ENCODE measurements at places on chromosomes 3 and 15. TPM values are rescaled to one million over a fixed set of nuclear protein-coding genes. Genes with fewer than 3 reads are reported as not detected.
A peak's percentile ranks its signal among the peaks of the same experiment; 100 is the strongest.

- no peak for DNase-seq
Measured at GRCh38 chr3:61944726-61945125, 383.4 kb downstream of the PTPRG start.

DNA sequence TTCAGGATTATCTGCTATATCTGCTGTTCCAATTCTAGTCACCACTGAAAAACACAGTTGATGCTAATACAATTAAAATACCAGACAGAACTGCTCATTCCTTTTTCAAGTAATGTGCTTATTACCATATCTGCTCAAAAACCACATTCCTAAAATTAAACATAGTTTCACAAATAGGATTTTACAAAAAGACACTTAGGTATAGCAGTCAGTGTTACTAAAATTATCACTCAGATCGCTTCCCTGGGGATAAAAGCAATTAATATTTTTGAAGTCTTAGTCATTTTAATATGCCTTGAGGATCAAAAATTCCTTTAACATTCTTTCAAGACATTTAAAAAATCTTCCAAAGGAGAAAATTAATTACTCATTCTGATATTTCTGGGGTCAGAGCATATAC is 71.5 kb downstream of the RAD18 start:
- DNase-seq = no peak

GABRR3 gene
- total RNA-seq = not detected

GRCh38 chr3:31288224-31288623 is 244.5 kb upstream of the STT3B start:
- no peak for DNase-seq

DNA sequence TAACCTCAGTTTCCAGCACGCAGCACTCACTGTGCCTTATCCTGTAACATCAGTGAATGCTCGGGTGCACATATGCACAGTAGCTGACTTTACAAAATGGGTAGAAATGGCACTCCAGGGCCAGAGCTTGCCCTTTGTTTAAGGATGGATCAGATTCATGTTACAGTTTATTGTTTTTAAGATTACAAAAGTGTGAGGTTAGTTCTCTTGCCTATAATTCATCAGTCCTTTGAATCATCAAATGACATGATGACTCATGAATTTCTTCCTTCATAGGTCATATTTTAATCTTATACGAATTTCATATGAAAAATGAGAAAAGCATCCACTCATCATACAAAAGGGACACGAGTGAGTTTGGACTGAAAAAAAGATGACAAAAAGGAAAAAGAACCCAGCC is 545.3 kb downstream of the GBE1 start:
- no peak for DNase-seq

CISH gene
- 45.1 TPM for total RNA-seq

EFHB gene
- total RNA-seq = 12.4 TPM

CYP1A1 gene
- 6.1 TPM for total RNA-seq

DNA sequence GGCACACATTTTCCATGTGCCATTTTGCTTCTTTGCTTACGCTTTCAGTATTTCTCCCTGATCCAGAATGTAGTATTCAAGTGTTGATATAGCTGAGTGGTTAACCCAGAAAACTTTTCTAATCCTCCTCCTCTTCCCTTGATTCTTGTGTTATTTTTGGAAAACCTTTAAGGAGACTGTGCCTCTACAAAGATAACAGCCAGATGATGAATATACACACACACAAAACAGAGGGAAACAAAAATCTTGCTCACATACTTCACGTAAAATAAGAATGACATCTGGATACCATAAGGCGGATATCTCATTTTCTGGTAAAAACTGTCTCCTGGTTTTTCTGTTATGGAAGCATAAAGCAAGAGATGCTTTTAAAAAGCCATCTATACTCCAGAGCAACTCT is 295.8 kb upstream of the THBS1 start:
- no peak for DNase-seq

ERICH6 gene
- not detected for total RNA-seq

DNA sequence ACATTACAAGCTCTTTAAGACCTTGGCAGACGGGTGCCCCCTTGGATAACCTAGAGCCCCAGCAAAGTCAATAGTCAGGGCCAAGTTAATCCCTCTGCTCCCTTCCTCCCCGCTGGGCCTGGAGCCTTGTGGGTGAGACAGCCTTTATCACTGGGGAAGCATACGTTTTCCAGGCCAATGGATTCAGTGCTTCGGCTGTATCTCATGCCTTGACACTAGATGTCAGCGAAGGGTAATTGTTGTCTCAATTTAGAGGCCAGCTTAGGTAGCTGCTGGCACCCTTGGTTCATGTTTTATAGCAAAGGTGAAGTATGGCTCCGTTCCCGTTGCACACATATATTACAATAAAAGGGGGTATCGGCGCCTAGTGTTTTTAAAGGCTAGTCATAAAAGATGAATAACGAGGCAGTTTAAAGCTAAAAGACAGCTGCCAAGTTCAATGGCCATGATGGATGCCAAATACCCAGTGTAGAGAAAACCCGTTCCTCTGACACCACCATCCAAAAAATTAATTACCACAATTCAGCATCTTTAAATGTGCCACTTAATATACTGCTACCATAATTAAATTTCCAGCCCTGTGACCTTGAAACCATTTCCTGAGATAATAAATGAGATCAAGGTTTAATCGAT is 52.3 kb upstream of the BNIP2 start:
- DNase-seq = no peak

PDE12 gene
- 32.2 TPM for total RNA-seq

DNA sequence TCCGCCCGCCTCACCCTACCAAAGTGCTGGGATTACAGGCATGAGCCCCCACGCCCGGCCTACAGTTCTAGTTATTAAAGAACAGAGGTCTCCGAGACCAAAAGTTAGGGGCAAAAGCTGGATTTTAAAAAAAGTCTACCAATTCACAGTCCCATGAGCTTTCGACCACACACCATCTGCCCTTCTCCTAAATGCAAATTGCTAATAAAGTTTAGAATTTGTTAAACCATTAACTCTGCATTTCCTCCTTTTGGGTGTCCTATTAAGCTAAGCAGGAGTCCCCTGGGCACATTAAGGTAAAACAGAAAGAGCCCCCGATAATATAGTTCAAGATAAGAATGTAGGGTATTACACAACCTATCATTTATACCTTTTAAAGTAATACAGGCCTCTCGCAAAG is 322.7 kb downstream of the FOXP1 start:
- DNase-seq = no peak

RHOV gene
- total RNA-seq = not detected

ZNF860 gene
- 1.0 TPM for total RNA-seq

DNA sequence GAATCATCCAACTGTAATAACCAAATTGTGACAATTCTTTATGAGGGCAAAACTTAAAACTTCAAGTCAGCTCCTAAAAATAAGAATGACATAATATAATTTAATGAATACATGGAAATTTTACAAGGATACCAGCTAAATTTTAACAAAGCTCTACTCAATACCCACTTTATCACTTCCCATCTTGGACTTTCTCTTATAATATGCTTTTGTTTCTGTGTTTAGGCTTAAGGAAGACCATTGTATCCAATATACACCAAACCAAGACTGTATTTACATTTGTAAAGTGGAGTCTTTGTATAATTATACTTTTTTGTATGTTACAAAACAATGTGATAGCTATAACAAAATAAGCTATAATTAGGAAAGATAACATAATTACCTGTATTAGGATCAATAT is 16.8 kb downstream of the ATP13A3 start:
- no peak for DNase-seq

- DNase-seq = no peak
Measured at GRCh38 chr3:88267441-88267840, 117.7 kb downstream of the C3orf38 start.

ROPN1 gene
- not detected for total RNA-seq

DNA sequence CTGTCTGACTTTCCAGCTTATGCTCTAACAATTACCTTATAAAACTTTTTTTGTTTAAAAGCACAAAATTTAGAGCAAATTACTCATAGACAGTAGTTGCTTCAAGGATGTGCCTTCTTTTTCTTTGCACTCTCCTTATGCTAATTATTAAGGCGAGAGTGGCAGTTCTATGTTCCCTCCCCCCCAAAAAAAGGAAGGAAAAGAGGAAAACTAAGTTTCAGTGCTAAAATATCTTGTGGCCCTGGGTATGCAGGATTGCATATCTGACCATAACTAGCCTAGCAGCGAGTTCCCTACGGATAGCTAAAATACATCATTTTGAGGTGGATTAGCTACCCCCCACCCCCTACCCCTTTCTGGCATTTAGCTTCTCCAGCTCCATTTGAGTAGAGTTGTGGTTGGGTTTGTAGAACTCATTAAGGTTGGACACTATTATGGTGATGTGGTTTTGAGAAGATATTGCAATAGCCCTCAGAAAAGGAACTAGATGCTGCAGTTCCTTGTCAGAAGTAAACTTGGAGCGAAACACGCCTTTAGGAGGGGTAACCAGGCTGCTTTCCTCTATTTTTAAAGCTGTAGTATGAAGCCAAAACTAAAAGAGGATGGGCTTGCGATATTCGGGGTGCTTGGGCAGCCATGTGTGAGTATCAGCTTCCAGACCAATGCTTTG is 174.6 kb downstream of the AKAP13 start:
- DNase-seq = no peak

GOLGA8R gene
- total RNA-seq = 3.8 TPM

- DNase-seq = no peak
Measured at GRCh38 chr15:96474231-96474664, 143.7 kb downstream of the NR2F2 start.

SCAP gene
- 68.7 TPM for total RNA-seq

- no peak for DNase-seq
Measured at GRCh38 chr15:66389098-66389858, 2.6 kb downstream of the MAP2K1 start.

DNA sequence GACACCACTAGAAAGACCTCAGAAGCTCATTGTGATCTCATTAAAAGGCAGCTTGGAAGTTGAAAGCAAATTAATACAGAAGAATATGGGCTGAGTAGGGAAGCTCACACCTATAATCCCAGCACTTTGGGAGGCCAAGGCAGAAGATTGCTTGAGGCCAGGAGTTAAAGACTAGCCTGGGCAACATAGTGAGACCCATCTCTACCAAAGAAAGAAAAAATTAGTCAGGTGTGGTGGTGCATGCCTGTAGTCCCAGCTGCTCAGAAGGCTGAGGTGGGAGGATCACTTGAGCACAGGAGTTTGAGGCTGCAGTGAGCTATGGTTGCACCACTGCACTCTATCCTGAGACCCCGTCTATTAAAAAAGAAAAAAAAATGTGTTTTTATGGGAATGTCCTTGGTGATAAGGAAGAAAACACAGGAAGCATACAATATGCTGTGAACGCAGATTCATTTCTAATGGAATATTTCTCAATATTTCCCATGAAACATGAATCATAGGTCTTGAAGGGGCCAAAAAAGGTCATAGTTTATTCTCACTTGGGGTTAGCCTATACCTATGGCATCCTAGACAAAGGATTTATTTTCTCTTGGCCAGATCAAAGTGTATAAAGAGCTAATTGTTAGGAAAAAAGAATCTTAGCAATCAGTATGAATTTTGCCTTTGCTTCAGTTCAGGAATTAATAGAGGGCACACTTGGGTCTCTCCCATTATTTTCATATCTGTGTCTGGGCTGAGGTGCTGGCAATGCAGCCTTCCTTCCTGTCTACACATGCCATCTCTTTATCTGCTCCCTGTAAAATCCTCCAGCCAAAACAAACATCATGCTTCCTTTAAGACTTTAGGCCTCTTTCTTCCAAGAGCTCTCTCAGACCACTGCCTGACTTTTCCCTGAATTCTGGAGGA is 98.2 kb downstream of the FNDC3B start:
- no peak for DNase-seq

CYP8B1 gene
- total RNA-seq = 0.14 TPM

- peak; percentile 14 for DNase-seq
Measured at GRCh38 chr3:195805181-195805580, 6.5 kb downstream of the MUC4 start.

DNA sequence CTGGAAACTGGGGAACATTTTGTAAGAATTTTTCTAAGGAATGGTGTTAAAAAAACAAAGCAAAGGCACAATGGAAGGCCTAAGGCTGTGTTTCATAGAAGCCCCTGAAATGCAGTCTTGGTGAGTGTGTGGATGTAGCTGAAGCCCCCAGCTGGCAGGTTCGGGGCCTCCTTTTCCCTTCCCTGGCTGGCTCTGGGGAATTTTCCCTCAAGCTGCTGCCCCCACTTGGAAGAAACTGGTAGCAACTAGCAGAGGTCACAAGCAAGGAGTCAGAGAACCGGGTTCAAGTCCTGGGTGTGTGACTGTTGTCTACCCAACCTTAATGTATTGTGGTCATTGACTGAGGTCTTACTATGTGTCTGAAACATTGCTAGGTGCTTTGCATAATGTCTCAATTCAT is 85.3 kb upstream of the MYZAP start:
- DNase-seq = no peak

STRA6 gene
- not detected for total RNA-seq

MEGF11 gene
- not detected for total RNA-seq

- no peak for DNase-seq
Measured at GRCh38 chr3:59082106-59082505, 32.3 kb upstream of the CFAP20DC start.

- no peak for DNase-seq
Measured at GRCh38 chr3:80000022-80000421, 232.2 kb upstream of the ROBO1 start.

DNA sequence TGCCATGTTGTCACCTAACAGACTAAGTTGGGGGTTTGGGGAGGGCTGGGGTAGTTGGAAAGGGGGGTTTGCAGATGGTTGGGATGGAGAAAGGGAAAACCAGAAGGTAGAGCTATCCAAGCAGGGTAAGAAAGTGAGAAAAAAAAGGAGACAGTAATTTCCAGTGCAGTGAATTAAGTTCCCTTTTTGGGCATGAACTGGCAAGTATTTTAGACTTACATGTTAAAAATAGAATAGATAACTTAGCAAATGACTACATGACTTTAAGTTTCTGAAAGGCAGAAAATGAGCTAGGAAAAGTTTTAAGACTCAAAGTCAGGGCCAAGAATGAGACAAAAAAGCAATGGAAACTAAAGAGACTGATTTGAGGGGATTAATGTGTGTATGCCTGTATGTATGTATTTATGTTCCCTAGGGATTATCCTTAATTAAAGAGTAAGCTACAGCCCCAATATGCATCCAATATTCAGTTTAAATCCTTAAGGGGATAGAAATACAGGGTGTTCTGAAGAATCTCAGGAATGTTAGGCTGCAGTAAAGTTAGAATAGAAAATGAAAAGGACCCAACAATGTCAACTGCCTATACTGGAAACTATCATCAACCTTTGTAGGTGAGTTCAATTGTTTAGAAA is 285.2 kb upstream of the MME start:
- no peak for DNase-seq

GHSR gene
- total RNA-seq = not detected

All from upper lobe of left lung (tissue), 6 donors.